Sigmoid colon (tissue), 7 donors: ENCODE measurements at places on chromosomes 13 and 19. TPM values are rescaled to one million over a fixed set of nuclear protein-coding genes. Genes with fewer than 3 reads are reported as not detected.
A peak's percentile ranks its signal among the peaks of the same experiment; 100 is the strongest.

The SMIM17 gene
- total RNA-seq, result 0.99 TPM

The COX7A1 gene
- 88.5 TPM for total RNA-seq

The SMAD9 gene
- total RNA-seq, result 33.3 TPM

The POGLUT2 gene
- total RNA-seq, result 8.0 TPM

The PCDH17 gene
- total RNA-seq, result 2.8 TPM

DNA sequence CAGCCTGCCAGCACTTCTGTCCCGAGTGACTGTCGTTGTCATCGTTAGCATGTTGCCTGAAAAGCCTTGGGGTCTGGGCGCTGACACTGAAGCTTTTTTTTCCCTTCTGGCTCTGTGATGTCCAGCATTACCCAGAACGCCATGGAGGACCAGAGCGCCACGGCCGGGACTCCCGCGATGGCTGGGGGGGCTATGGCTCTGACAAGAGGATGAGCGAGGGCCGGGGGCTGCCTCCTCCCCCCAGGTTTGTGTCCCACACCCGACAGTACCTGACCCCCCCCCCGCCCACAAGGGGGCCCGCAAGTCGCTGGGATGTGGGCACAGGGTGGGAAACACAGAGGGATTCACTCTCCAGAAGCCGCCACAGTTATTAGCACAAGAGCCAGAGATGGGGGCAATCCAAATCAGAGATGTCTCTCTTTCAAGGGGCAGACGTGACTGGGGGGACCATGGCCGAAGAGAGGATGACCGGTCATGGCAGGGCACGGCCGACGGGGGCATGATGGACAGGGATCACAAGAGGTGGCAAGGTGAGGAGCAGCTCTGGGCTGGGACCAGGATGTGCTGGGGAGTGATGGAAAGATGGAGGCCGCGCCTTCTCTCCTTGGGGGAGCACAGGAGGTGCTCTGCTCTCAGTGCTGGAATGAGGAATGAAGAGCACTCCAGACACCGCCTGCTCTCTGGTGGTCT lies 13.2 kb downstream of the MICOS13 start:
- DNase-seq, result no peak

GRCh38 chr19:50333737-50334617 lies 4.8 kb upstream of the KCNC3 start:
- peak; percentile 74 for DNase-seq

DNA sequence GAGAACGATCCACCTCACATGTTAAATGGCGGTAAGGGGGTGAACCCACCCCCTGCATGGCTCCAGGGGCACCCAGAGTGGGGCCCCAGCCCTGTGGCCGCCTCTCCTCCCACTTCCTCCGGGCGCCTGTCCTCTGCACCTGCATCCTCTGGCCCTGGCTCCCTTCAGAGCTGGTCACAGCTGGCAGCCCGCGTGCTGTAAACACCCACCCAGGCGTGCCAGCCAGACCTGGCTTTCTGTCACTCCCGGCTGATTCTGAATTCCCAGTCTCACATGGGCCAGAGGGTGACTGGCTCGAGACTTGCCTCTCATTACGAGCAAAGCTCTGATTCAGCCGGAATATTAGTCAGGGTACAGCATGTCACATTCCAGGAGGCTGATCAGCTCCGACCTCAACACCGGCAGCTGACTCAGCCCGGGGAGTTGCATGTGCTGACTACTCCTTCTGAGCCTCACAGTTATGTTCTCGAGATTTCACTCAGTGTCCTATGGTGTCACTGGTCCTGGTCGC lies 75.1 kb downstream of the GNG7 start:
- peak; percentile 84 for DNase-seq

- DNase-seq, result no peak
Measured at GRCh38 chr13:53405616-53406015, 377.0 kb downstream of the OLFM4 start.

GRCh38 chr13:109332506-109333499 lies 453.6 kb downstream of the IRS2 start:
- no peak for DNase-seq

GRCh38 chr13:78630511-78630910 lies 27.2 kb upstream of the POU4F1 start:
- DNase-seq, result no peak
